ENCODE measurements at places on chromosomes 6 and 20. TPM values are rescaled to one million over a fixed set of nuclear protein-coding genes. Genes with fewer than 3 reads are reported as not detected.

Gene ZNF322
- total RNA-seq: 40.2 TPM

Gene LYRM4
- total RNA-seq: 39.5 TPM

Gene CBLN4
- not detected for total RNA-seq

Gene PCK1
- total RNA-seq: 4.7 TPM

Gene SLC35D3
- total RNA-seq: 0.41 TPM

Gene NOX3
- not detected for total RNA-seq

DNA sequence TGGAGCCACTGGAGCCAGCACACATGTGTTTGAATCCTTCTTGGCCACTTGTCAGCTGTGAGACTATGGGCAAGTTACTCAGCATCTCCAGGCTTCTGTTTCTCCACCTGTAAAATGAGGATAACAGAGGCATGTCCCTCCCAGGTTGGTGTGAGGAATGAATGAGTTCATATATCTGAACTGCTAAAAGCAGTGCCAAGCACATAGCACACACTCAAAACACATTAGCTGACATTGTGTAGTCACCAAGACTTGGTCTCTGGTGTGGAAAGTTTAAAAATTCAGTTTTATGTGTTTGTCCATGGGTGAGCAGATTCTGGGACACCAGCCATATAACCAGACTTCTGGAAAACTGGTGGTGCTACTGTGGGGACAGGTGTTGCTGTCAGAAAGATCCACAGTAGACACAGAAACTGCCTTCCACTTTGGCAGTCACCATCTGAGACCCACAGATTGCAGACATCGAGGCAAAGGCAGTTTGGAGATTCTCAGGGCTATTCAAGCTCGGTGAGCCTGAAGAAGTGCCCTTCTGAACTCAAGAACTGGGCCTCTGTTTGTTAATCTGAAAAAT is 115.8 kb downstream of the MRPL14 start:
- H3K4me1 ChIP-seq: peaks cover 3% of the 10 kb centered on the region
- H3K27me3 ChIP-seq: peaks cover 18% of the 10 kb centered on the region
- no peaks in the 10 kb centered on the region for H3K36me3 ChIP-seq
- no peak overlapping the region for H3K4me3 ChIP-seq

GRCh38 chr20:25865715-25866656 is 169.3 kb upstream of the ZNF337 start:
- no peaks in the 10 kb centered on the region for H3K36me3 ChIP-seq
- H3K27ac ChIP-seq: no peak overlapping the region
- H3K27me3 ChIP-seq: peaks cover 87% of the 10 kb centered on the region
- peaks cover 15% of the 10 kb centered on the region for H3K4me1 ChIP-seq

DNA sequence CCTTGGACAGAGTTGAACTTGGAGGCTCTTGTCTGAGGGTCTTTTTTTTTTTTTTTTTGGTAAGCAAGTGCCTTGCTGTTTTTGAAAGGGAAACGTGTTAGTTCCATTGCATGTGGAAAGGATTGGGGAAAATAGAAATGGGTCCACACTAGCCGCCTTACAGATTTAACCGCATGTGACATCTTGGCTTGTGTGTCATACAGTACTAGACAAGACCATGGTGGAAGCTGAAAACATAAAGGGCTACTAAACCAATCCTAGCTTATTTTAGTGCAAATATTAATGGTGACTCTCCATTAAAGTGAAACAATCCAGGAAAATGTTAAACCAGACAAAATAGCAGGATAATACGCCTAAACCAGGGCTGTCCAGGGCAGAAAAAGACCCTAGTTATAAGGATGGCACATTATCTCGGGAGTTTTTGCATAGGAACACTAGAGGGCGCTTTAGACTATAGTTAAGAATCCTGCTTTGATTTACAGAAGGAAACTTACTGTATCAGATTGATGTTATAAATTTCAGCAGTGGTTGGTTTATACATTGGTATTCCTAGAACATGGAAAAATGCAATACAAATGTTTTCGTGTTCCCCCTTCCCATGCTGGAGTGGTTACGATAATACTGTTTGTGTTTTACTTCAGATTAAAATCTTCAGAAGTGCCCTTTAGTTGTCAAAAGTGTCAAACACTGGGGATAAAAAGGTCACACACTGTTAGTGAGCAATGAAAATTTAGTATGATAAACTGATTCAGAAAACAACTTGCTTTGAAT is 59.8 kb upstream of the DEK start:
- no peak for DNase-seq
- no peak overlapping the region for H3K4me3 ChIP-seq
- H3K27me3 ChIP-seq: no peaks in the 10 kb centered on the region

DNA sequence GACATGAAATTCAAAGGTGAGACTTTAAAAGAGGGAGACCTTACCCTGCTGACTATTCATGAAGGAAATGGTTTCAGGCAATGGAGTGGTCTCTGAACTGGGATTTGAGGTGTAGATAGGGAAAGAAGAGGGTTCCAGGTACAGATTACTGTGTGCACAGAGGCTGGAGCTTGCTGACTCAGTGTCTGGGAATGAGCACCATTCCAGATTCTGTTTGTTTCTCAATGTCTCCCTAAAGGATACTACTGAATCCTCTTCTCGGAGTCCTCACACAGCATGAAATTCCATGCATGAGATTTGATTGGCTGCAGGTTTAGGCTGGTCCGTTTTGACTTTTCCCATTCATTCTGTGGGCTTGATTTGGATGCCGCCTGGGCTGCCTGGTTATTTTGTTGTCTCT is 49.0 kb downstream of the PPP1R14C start:
- peaks cover 5% of the 10 kb centered on the region for H3K27me3 ChIP-seq
- no peak overlapping the region for H3K4me3 ChIP-seq
- no peak overlapping the region for H3K27ac ChIP-seq
- peaks cover 10% of the 10 kb centered on the region for H3K36me3 ChIP-seq
- DNase-seq: no peak
- peaks cover 13% of the 10 kb centered on the region for H3K4me1 ChIP-seq

- H3K27ac ChIP-seq: no peak overlapping the region
- peaks cover 24% of the 10 kb centered on the region for H3K4me1 ChIP-seq
These were observed 60.6 kb upstream of the CCN6 start for GRCh38 chr6:111993342-111993741.

Measured in type B pancreatic cell (in vitro differentiated cells).